ENCODE measurements at places on chromosomes 11 and 22.

- no peak for DNase-seq
Observed at GRCh38 chr11:30316237-30316636, 6.7 kb upstream of the ARL14EP start.

DNA sequence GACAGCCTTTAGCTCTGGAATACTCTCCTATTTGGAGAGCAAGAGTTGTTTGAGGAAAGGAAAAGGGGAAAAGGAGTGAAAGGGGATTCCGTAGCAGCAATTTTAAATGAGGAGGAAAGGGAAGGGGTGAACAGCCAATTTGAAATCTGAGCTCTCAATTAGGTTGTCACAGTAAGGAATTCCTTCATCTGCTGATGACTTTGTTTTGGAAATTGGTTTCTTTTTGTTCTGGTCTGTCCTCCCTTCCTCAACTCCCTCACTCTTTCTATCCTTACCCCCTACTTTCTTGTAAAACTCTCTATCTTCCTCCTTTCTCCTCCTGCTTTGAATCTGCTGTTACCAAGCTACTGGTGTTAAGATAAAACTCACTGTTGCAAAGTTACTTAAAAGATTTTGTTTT lies 1155.6 kb downstream of the DLG2 start:
- DNase-seq, result no peak

DNA sequence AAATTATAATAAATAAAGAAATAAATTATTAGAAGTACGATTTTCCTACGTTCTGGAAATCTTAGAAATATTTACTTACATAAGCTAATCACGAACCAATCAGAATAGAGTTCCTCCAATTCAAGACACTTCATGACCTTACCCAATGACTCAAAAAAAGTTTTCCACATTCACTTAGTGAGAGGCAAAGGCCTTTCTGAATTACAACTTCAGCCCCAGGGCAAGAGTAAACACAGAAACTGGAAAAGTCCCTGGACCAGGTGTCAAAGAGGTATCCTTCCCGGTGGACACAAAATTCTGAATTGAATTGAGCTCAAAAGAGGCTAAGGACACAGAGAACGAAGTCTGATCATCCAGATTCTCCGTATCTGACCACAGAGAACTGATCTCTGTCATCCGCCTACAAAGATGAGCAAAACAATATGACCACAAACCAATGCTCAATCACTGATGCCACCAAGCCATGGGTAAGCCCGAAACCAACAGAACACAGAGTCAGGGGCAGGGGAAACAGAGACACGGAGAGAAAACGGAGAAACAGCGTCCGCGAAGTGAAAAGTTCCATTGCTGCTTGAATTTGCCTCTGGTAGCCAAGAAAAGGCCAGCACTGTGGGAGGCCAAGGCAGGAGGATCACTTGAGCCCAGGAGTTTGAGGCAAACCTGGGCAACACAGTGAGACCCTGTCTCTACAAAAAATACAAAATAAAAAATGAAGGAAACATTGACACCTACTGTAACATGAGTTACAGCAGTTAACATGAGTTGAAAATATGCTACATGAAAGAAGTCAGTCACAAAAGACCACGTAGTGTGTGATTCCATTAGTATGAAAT lies 6.8 kb downstream of the BID start:
- DNase-seq, result no peak

- DNase-seq, result no peak
Observed at GRCh38 chr22:19910180-19910744, 31.3 kb upstream of the COMT start.

- DNase-seq, result no peak
Observed at GRCh38 chr11:60872961-60873524, 5.7 kb downstream of the ZP1 start.

DNA sequence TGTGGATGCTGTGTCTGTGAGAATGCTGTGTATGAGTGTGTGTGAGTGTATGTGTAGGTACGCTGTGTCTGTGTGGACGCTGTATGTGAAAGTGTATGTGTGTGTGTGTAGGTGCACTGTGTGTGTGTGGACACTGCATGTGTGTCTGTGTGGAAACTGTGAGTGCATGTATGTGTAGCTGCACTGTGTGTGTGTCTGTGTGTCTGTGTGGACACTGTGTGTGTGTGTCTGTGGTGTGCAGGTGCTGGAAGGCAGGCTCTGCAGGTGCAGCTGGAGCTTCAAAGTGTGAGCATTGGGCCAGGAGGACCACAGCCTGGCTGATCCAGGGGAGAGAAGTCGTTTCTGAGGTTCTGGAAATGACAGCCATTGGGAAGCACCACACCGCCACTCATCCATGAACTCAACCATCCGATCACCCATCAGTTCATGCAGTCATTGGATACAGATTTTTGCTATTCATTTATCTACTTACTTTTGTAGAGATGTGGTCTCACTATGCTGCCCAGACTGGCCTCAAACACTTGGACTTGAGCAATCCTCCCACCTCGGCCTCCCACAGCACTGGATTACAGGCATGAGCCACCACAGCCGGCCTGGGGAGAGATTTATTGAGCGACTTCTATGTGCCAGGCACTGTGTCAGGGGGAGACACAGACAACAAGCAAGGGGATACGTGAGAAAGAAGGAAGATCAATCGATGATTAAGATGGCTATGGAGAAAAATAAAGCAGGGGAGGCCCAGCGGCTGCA lies 9.6 kb downstream of the TRPM5 start:
- no peak for DNase-seq

DNA sequence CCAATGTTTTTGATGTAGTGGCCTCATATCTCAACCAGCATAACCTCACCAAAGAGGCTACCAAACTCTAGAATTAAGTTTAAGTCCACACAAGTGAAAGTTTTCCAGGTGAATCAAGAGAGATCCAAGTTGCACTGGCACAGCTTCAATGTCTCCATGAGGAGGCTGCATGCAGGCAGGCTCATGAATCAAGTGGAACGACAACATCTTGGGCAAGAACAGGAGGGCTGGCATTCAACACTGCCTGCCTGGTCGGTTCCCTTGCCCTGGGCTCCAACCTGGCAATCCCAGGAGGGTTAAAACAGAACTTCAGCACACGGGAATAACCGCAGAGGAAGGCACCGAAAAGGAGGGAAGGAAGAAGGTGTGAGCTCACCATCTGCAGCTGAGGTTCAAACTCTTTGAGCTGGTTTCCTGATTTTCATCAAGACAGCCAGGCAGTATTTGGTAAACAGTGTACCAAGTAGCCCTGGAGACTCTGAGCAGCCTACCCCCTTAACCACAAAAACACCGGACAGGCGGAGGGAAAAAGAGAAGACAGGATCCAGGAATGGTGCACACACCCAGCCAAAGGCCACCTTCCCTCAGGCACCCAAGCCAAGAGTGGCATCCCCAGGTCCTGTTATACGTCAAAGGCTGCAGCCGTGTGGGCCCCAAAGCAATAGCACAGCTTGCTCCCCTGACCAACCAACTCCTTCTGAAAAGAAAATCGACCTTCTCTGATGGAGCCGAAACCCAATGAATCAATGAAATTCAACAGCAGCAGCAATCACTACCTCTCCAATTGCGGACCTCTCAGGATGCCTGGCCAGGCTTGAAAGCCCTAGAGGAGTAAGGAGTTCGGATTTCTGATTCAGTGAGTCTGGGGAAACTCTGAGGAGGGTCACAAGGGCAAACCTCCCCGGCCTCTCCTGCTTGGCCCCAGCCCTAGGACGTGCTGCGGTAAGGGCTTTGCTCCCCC lies 1.3 kb downstream of the PACSIN2 start:
- DNase-seq, result no peak

- no peak for DNase-seq
Observed at GRCh38 chr22:47071078-47071806, 308.8 kb downstream of the TBC1D22A start.

GRCh38 chr22:21958360-21959273 lies 6.0 kb upstream of the PPM1F start:
- DNase-seq, result no peak

DNA sequence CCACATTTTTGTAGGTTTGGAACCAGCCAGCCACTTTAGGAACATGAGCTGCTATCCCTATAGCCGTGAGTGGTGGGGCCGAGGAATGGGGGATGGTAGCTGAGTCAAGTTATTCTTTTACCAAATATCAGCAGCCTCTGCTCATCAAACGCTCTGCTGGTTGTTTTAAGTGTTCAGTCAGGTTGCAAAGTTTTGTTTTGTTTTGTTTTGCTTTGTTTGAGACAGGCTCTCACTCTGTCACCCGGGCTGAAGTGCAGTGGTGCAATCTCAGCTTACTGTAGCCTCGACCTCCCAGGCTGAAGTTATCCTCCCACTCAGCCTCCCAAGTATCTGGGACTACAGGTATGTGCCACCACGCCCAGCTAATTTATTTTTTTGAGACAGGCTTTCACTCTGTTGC lies 14.4 kb downstream of the CABIN1 start:
- DNase-seq, result no peak

DNA sequence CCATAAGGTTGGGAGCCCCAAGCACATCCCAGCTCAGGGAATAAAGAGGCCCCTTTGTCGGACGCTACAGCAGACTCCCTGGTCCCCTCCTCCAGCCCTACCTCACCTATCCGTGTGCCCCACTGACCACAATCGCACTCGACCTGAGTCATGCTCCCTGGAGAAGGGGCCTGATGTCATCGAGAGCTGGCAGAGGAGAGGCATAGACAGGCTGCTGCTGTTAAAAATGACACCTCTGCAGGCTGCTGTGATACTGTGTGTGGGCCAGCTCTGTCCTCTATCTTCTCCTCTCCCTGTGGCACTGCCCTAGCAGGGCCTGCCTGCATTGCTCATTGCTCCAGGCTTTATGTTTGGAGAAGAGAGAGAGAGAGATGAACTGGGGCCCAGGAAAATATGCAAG lies 123.4 kb upstream of the SYT13 start:
- DNase-seq, result no peak

DNA sequence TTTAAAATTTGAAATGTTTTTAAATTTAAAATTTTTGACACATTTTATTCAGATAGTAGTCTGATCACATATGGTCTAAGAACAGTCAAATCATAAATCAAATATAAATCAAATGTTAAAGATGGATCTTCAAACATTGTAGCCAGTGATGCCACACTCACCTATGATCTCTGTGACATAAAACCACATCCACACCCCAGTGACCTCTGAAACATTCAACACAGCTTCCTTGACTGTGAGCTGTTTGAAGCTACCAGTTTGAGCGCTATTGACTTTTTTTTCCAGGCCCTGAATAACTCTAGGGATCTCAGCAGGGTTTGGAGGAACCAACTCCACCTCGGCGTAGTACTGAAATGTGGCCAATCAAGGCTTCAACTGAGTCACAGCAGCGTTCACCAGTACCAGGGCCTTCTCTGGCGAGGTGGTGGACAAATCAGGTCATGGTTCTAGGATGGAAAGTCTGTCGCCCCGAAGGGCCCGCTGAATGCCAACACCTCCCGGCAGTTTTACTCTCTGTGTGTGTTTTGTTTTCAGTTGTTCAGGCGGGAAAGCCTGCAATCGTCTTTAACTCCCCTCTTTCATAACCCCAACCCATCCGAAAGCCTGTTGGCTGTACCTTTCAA lies 4.3 kb upstream of the MARK2 start:
- no peak for DNase-seq

DNA sequence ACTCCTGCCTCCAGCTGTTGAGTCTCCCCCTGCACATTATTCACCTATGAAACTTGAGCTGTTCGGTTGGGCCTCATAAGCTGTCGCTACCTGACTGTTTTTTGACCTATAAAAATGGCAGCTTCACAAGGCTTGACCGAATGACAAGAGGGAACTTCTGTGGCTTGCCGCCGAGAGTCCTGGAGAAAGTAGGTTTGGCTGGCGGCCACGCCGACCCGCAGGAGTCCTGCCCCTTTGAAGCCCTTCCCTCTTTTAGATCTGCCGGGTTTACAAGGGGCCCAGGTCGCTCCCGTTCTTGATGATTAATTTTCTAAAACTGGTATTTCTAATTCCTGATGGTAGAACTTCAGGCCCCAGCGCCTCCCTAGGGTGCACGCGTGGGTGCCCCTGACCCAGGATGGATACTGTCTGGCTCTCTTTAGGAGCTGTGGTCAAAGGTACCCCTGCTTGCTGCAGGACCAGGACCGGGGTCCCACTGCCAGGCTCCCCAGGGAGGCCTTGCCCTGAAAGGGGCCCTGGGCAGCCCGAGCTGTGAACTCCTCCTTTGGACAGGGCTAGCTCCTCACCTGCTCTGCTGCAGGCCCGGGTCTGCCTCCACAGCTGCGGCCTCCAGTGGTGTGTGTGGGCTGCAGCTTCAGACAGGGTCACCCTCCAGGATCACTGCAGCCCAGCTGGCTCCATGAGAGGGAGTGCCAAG lies 171.8 kb downstream of the CTTN start:
- DNase-seq, result no peak

DNA sequence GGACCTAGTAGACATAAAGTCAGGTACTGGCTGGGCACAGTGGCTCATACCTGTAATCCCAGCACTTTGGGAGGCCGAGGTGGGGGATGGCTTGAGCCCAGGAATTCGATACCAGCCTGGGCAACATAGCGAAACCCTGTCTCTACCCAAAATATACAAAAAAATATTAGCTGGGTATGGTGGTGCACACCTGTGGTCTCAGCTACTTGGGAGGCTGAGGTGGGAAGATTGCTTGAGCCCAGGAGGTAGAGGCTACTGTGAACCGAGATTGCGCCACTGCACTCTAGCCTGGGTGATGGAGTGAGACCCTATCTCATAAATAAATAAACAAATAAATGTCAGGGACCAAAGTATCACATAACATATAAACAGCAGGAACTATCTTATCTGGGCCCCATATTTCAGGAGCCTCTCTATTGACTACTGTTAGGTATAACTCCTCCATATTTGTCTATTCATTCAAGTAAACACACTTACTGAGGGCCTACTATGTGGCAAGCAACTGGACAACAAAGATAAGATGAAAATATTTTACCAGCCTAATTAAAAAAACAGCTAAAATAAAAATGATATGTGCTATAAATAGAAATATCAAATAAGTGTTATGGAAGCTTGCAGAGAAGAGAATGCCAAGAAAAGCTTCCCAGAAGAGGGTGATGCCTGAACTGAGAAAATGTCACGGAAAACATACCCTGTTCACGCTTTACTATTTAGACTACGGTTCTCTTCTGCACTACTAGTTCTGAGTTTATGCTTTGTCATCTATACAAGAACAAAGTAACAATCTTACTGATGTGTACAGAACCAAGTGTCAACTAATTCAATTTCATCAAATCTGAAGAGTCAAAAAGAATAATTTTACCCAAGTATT lies 2.0 kb downstream of the NUP98 start:
- DNase-seq, result no peak

DNA sequence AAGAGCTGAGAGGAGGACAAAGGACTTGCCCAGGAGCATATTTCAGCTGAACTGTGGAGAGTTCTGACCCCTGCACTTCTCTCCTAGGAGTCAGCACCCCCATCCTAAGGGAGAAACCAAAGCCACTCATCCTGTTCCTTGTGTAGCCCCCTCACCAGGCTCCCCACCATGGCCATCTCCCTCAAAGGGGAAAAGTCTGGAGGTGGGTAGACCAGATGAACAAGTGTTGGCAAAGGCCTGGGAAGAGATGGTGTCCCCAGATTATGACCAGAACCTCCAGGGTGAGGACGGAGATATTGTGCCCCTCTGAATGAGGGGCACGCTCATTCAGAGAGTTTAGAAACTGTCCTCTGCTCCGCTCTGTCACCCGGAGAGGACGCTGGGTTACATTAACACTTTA lies 880.0 kb downstream of the BRD1 start:
- DNase-seq, result no peak
